Activated T-cell treated with anti-CD3 and anti-CD28 coated beads, Interleukin-2, amount 50 U/mL, for 24 hours (primary cell): ENCODE measurements at places on chromosomes 11 and 22.

GRCh38 chr11:74204701-74205100, 33.6 kb downstream of the PPME1 start:
- no peak overlapping the region for H3K27ac ChIP-seq
- H3K4me1 ChIP-seq: peaks cover 14% of the 10 kb centered on the region
- DNase-seq: no peak
- H3K27me3 ChIP-seq: no peaks in the 10 kb centered on the region
- peaks cover 63% of the 10 kb centered on the region for H3K36me3 ChIP-seq

DNA sequence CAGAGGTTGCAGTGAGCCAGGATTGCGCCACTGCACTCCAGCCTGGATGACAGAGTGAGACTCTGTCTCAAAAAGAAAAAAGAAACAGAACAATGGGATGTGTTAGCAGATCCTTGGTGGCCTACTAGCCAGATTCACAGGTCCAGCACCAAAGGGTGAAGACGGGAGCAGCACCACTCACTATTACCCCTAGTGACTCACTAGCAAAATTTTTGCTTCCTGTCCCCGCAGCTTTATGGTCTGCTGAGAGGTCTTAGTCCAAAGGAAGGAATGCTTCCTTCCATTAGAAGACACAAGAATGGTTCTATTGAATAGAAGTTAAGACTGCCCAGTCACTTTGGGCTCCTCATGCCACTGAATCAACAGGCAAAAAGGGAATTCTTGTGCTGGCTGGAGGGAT, 35.9 kb upstream of the NUP50 start:
- no peak overlapping the region for H3K4me3 ChIP-seq
- H3K36me3 ChIP-seq: peaks cover 14% of the 10 kb centered on the region
- H3K27me3 ChIP-seq: no peaks in the 10 kb centered on the region
- H3K27ac ChIP-seq: no peak overlapping the region
- peaks cover 30% of the 10 kb centered on the region for H3K4me1 ChIP-seq

DNA sequence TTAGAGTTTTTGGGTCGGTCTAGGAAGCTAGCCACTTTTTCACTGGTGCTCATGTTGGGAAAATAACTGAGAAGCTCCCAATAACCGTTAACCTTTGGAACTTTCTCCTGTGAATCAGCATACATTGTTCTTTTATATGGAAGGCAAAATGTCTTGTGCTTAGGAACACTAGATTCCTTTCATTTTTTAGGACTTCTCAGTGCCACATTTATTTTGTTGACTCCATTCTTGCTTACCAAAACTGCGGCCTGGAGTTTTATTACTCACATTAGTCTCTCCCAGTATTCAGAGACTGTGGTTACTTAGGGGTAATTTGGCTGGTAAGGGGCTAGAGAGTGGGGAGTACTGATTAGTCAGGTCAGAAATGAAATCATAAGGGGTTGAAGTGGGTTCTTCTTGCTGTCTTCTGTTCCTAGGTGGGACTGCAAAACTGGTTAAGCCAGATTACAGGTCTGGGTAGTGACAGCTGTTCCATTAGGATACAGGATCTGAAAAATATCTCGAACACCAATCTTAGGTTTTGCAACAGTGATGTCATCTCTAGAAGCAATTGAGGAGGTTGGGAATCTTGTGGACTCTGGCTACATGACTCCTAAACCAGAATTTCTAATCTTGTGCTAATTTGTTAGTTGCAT, 631.4 kb upstream of the LUZP2 start:
- H3K27ac ChIP-seq: no peak overlapping the region
- H3K4me3 ChIP-seq: no peak overlapping the region
- DNase-seq: no peak
- no peaks in the 10 kb centered on the region for H3K4me1 ChIP-seq

DNA sequence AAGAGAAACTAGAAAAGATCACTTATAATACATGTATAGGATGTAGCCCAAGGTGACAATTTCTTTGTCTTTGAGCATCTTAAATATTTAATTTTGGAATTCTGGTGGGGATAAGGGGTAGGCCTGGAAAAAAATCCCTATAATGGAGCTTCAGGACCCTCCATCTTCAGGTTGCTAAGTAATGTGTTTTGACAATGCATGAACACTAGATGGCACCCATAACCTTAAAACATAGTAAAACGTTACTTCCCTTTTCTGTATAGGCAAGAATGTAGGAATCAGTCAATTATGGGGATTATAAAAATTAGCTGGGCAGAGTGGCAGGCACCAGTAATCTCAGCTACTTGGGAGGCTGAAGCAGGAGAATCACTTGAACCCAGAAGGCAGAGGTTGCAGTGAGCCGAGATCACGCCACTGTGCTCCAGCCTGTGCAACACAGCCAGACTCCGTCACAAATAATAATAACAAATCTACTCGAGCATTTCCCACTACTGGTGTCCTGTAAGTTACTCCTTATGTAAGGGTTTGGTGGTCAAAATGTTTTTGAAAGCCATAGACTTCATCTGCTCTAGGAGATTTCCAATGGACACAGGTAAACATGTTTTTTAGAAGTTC, 541.9 kb upstream of the CCDC90B start:
- H3K27me3 ChIP-seq: peaks cover 6% of the 10 kb centered on the region
- H3K4me1 ChIP-seq: no peaks in the 10 kb centered on the region
- H3K36me3 ChIP-seq: no peaks in the 10 kb centered on the region
- H3K4me3 ChIP-seq: no peak overlapping the region
- DNase-seq: no peak

DNA sequence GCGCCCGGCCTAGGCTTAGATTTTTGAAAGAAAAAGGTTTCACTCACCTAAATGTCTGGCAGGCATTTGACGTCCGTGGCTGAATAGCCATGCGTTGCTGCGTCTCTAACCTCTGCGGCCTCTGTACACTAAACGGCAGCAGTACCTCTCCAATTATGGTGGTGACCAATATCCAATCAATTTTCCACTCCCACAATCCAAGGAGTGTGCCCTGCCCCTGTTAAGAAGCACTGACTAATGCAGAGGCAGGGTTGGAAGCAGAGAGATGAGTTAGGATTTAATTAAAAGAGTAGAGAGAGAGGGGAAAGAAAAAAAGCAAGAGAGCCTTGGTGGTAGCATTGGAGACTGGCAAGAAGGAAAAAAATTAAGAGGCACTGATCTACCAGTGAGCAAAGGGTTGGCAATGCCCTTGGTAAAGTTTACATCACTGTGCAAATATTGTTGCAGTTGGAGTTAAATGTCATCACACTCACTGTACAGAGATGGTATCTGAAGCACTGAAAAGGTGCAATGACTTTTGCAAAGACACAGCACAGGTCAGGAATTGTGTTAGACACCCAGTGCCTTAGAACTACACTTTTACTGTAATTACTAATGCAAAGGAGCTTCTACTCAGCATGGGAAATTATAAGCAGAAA, 526.7 kb downstream of the NTM start:
- H3K36me3 ChIP-seq: no peaks in the 10 kb centered on the region
- H3K27me3 ChIP-seq: no peaks in the 10 kb centered on the region
- DNase-seq: no peak
- H3K4me3 ChIP-seq: no peak overlapping the region

DNA sequence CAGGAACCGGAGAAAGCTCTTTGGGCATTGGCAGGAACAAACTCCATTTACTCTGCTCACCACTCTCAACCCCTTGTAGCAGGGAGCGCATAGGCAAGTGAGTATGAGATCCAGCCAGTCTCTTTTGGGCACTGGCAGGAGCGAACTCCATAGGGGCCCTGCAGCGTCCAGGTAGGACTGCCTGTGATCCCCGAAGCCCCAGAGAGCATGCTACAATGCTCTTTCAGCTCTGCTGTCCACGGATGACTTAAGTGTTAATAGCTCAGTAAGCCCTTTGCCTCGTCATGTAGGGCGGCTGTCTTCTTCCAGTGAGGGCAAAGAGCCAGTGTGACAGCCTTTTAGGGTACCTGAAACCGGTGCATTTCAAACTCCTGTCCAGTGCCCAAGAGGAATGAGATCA, 1525.6 kb upstream of the RAG2 start:
- H3K36me3 ChIP-seq: no peaks in the 10 kb centered on the region
- H3K4me3 ChIP-seq: no peak overlapping the region
- no peaks in the 10 kb centered on the region for H3K4me1 ChIP-seq
- H3K27me3 ChIP-seq: no peaks in the 10 kb centered on the region
- H3K27ac ChIP-seq: no peak overlapping the region
- DNase-seq: no peak

DNA sequence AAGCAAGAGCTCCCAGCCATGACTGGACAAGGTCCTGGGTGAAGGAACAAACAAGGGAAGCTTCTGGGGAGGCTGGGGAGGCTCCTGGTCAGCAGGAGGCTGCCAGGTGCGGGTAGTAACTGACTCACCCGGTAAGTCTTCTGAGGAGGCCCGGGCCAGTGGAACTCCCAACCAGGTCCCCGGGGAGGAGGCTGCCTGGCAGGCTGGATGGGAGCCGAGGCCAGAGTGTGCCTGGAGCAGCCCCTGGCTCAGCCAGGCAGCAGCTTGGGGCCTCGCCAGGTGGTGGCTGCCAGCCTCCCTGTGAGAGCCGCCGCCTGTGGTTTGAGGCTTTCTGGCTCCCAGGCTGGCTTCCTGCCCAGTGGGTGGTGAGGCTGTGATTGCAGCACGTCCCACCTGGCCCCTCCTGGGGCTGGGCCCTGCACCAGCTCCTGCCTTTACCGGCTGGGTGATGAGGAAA, 46.2 kb downstream of the IGF2 start:
- no peak overlapping the region for H3K4me3 ChIP-seq
- DNase-seq: peak; percentile 58
- peaks cover 9% of the 10 kb centered on the region for H3K4me1 ChIP-seq
- peaks cover 24% of the 10 kb centered on the region for H3K27me3 ChIP-seq

- DNase-seq: no peak
- no peak overlapping the region for H3K4me3 ChIP-seq
- no peaks in the 10 kb centered on the region for H3K27me3 ChIP-seq
Measured at GRCh38 chr11:73655686-73656085, 9.3 kb downstream of the PLEKHB1 start.

GRCh38 chr11:128493570-128493965, 93.8 kb downstream of the ETS1 start:
- no peaks in the 10 kb centered on the region for H3K27me3 ChIP-seq
- H3K4me3 ChIP-seq: peak overlapping the region; percentile 69
- H3K36me3 ChIP-seq: peaks cover 96% of the 10 kb centered on the region
- peak overlapping the region; percentile 99 for H3K27ac ChIP-seq

DNA sequence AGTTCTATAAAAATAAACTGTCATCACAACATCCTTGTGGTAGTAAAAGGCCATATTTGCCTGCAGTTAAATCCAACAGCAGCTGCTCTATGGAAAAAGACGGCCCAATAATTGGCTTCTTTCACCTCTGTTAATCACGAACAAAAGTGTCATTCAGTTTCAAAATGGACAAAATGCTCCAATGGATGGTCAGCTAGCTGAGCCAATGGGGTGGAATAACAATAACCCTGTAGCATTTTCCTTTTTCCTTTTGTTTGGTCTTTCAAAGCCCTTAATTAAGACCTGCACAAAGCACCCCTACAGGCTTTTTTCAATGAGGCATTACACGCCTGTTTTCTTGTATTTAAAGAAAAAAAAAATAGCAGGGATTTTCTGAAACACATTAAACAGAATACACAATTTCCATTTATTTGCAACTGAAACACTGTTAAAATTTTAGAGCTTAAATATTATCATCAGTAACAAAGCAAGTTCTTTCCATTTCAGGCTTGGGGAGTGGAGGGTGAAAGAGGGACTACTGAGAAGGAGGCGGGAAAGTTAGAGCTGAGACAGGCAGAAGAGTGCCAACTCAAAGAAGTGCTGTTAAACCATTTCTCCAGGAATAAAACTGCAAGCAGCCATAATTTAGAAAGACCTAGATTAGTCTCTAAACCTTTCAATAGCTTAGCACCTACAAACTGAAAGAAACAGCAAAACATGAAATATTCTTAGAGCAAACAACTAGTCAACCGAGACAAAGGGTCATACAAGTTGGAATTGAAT, 28.7 kb downstream of the LGR4 start:
- H3K4me3 ChIP-seq: no peak overlapping the region
- no peak overlapping the region for H3K27ac ChIP-seq
- no peak for DNase-seq
- no peaks in the 10 kb centered on the region for H3K4me1 ChIP-seq

DNA sequence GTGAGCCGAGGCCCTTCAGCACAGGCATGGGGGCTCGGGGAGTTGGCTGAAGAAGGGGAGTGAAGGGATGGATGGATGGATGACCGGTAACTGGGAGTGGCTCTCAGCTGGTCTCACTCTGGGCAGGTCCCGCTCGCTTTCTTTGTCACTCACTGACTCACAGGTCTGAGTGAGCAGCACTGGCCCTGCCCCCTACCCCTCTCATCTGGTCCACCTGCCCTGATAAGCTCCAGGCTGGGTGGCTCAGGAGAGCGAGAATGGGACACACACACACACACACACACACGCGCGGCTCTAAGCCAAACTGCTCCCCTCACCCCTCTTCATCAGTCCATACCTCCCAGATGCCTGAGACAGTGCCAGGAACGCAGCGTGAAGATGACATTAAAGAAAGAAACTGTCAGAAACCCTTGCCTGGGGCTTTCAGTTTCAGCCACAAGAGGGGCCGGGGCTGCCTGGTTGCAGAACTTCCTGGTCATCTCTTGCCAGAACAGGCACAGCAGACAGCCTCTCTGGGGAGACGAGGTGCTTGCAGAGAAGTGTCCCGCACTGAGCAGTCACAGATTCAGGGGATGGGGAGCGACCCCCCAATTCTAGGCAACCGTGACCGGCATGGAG, 16.5 kb upstream of the SHISAL1 start:
- H3K36me3 ChIP-seq: no peaks in the 10 kb centered on the region
- no peak overlapping the region for H3K27ac ChIP-seq
- peaks cover 30% of the 10 kb centered on the region for H3K4me1 ChIP-seq
- H3K4me3 ChIP-seq: no peak overlapping the region
- H3K27me3 ChIP-seq: peaks cover 58% of the 10 kb centered on the region
- no peak for DNase-seq

DNA sequence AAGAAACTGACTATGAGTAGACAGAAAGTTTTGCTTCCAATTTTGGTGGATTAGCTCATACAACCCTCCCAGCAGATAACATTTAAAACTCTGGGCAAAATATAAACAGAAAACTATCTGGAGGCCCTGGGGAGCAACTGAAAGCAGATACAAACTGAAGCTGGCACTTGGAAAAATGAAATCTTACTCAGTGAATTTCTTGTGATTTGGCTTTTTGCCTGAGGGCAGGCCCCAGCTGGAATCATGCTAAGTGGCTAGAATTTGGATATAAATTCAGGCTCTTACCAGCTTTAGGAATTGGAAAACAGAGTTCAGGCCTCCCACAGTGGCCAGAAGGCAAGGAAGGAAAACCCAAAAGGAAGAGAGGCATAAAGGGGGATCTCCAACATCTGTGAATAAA, 85.8 kb downstream of the EFCAB6 start:
- no peaks in the 10 kb centered on the region for H3K36me3 ChIP-seq
- H3K27me3 ChIP-seq: peaks cover 13% of the 10 kb centered on the region
- H3K4me3 ChIP-seq: no peak overlapping the region
- DNase-seq: no peak
- H3K4me1 ChIP-seq: no peaks in the 10 kb centered on the region
